ENCODE measurements at places on chromosomes 2 and 18.

- no peak for DNase-seq
Observed at GRCh38 chr2:189557373-189557772, 23.2 kb downstream of the SLC40A1 start.

GRCh38 chr2:202056611-202057010 is 16.4 kb upstream of the KIAA2012 start:
- DNase-seq: no peak

- DNase-seq: no peak
Observed at GRCh38 chr2:207787017-207787416, 17.3 kb upstream of the FZD5 start.

DNA sequence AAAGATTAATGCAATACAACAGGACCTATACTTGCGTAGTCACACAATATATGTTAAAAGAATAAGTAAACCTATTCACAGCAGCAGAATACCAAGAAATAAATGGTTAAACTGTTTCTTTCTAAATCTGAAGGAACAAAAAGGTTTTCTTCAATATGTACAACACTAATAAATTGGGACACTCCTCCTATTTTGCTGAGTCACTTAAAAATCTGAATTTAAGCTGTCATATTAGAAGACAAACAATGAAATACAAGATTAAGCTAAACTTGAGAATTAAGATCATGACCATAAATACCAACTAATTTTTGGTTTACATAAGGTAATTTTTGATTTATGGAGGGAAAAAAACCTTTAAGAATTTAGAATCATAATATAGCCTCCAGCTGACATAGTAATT is 92.8 kb downstream of the ARHGEF33 start:
- DNase-seq: no peak

DNA sequence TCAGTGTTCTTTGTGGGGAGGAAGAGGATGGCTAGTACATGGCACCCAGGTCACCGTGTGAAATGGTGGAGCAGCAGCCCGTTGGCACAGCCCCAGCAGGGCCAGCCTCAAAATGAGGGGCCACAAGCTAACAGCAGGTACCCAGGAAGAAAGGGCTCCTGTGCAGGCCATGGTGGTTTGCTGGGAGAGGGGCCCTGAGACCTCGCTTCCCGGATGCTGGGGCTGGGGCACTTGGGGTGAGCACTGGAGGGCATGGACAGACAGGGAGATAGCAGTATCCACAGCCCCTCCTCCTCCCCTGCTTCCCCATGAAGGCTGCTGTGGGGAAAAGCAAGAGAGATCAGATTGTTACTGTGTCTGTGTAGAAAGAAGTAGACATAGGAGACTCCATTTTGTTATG is 16.2 kb upstream of the TEX44 start:
- no peak for DNase-seq

GRCh38 chr2:44267796-44268648 is 7.3 kb upstream of the SLC3A1 start:
- no peak for DNase-seq

DNA sequence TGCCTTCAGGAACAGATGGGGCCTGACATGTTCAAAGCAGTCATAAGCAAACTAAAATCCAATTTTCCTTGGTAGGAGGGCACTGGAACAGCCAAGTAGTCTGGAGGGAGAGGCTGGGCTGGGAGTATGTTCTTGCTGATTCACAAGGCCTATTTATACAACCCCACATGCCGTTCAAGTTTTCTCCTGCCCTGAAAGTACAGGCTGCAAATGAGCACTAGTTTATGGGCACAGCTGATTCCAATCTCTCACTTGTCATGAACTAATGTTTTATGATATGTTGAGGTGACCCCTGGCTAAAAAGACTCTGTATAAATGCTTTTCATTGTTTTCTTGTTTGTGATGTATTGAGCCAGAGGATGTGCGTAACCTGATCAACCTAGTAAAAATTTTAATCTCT is 183.4 kb upstream of the SRD5A2 start:
- DNase-seq: no peak

DNA sequence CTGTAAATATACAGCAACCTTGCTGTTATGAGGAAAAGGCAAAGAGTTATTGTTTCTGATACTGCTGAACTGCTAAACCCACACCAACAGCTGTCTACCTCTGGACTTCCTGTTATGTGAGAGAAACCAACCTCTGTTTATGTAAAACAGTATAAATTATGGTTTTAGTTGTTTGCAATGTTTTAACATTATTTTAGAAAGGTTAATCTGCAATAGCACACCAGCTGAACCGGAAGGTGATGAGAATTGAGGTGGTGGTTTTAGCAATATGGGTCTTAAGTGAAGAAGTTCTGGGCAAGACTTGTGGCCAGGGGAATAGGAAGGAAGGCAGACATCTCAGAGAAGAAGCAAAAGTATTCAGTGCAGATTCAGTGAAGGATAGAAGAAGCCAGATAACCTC is 237.8 kb downstream of the PLCL1 start:
- no peak for DNase-seq

DNA sequence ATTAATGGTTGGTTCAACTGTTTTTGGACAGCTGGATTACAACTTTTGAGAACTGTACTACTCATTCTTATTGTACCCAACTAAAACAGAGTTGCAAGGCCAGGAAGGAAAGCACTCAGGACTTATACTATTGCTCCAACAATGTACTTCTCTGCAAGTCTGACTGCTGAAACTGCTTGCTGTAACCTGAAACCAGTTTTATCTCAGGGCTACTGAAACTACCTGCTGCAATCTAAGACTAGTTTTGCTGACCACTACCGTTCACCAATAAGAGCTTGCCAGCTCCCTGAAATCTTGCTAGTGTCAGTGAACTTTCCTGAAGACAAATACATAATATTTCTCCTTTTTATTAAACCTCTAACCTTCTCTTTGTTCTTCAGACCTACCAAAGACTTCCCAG is 157.3 kb downstream of the CDCA7 start:
- no peak for DNase-seq

- no peak for DNase-seq
Observed at GRCh38 chr18:42780171-42780570, 335.3 kb downstream of the RIT2 start.

Measured in activated gamma-delta T cell treated with Interleukin-2 at 50 U/mL for 16 hours (primary cell).